ENCODE measurements at places on chromosomes 2 and 18.

DNA sequence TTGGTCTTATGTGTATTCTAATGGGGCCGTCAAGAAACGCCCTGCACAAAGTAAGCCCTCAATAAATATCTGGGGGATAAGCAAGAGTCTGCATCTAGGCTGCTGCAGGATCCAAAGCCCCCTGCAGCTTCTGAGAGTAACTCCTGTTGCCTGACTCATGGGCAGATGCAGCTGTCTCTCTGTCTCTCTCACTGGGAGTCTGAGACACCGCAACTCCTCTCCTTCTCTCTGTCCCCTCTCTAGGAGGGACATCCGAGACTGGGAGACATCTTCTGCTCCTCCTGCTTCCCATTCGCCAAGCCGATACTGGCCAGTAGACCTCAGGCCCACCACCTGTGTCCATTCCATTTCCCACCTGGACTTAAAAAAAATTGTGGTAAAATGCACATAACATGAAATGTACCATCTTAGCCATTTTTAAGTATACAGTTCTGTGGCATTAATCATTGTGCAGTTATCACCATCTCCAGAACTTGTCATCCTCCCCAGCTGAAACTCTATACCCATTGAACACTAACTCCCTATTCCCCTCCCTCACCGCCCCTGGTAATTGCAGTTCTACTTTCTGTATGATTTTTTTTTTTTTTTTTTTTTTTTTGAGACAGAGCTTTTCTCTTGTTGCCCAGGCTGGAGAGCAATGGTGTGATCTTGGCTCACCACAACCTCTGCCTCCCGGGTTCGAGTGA is 20.1 kb downstream of the DYSF start:
- no peak for DNase-seq

- peak; percentile 73 for DNase-seq
Measured at GRCh38 chr2:128304715-128305554, 13.7 kb downstream of the HS6ST1 start.

GRCh38 chr2:168585700-168586099 is 129.6 kb downstream of the CERS6 start:
- DNase-seq = no peak

- no peak for DNase-seq
Measured at GRCh38 chr2:140337061-140337460, 1556.9 kb upstream of the NXPH2 start.

DNA sequence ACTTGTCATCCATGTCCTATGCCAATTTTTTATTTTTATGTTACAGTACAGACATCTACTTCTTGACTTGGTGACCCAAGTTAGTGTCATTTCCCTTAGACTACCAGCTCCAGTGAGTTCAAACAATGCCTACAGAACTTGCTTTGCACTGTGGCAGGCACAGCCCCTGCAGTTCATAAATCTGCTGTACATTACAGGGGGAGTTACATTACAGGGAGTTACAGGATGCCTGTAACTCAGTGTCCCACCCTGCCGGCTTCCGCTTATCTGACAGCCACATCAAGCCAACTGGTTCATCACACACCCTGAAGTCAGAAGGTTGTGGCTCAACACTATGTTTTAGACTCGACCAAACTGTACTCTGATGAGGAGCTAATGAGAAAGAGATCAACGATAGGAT is 7.8 kb upstream of the NPAS2 start:
- DNase-seq = no peak

GRCh38 chr18:59323931-59324622 is 5.6 kb upstream of the CPLX4 start:
- no peak for DNase-seq

DNA sequence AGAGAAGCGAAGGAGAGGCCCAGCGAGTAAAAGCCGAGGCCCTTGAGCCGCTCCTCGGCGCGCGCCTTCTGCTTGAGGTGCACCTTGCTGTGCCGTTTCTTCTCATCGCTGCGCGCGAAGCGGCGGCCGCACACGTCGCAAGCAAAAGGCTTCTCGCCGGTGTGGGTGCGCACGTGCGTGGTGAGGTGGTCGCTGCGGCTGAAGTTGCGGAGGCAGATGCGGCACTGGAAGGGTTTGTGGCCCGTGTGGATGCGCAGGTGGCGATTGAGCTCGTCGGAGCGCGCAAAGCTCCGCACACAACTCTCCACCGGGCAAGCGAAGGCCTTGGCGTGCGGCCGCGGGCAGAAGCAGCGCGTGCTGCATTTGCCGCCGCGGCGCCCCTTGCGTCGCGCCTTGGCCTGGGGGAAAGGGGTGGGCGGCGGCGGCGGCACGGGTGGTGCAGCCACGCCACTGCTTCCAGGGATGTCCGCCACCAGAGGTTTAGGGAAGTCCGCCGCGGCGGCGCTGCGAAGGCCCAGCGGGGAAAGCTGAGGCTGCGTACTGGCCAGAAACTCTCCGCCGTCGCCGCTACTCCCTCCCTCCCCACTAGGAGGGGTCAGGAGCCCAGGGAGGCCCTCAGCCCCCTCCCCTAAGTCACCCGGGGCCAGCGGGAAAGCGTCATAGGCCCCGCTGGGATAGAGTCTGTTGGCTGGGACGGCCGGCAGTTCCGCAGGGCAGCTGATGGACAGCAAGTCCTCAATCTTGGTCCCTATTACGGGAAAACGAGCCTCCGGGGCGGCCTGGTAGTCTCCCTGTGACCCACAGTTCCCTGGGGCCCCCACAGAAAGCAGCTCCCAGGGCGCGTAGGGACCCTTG is 1.7 kb downstream of the EGR4 start:
- DNase-seq = peak; percentile 23

GRCh38 chr2:26011609-26011989 is 22.3 kb upstream of the RAB10 start:
- no peak for DNase-seq

GRCh38 chr18:9000733-9001132 is 101.8 kb upstream of the NDUFV2 start:
- no peak for DNase-seq

DNA sequence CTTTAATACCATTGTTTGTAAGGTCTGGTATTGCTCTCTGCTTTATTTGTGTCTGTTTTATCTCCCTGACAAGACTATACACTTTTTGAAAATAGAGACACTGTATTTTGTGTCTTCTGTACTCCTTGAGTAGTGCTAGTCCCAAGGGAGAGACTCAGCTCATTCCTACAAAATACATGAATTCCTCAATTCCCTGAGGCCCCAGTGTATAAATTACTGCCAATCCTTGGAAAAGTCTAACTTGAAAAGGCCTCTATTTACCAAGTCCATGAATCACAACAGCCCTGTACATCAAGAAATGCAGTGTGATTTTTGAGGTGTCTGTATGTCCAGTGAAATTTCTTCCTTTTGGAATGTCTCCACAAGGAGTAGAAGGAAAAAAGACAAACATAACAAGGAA is 34.9 kb upstream of the NEDD4L start:
- no peak for DNase-seq

GRCh38 chr2:51297488-51297887 is 265.6 kb upstream of the NRXN1 start:
- no peak for DNase-seq

DNA sequence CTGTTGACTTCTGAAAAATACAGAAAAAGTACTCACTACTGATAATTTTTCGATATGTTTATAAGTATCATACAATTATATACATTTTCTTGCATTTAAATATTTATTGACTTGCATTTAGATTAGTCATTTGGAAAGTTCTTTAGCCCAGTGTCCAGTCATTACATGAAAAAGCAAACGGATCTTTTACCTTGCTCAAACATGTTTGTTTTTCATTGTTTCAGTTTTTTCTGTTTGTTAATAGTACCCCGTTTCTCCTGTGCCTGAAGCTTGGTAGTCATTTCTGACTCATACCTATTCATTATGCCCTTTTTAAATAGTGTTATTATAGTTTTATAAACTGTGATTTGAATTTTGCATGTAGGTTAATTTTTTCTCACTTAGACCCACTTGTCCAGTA is 28.1 kb downstream of the CEP192 start:
- DNase-seq = no peak

All from NCI-H1092 (cell line).